ENCODE measurements at places on chromosomes 7 and 10.

DNA sequence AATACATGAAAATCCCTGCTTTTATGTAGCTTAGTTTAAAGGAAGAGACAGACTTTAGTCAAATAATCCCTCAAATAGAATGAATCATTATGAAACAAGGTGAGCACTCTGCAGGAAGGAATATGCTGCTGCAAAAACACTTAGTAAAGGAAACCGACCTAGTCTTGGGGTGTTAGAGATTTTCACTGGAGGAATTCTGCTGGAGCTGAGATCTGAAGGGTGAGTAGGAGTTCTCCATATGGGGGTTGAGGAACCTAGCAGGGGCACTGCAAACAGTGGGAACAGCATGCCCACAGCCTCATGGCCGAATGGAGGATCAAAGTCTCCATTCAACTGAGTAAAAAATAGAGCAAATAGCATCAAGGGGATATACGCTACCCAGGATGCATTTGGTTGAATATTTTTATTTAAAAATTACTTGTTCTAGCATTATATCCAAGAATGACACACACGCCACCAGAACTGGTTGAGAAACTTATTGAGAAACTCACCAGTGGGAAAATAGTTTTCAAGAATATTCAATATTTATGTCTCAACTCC lies 3.5 kb downstream of the ITIH2 start:
- no peak for DNase-seq

GRCh38 chr7:100367676-100368613 lies 5.3 kb upstream of the PILRA start:
- DNase-seq: no peak

- no peak for DNase-seq
These were observed 9.4 kb upstream of the CTTNBP2 start for GRCh38 chr7:117882594-117882993.

DNA sequence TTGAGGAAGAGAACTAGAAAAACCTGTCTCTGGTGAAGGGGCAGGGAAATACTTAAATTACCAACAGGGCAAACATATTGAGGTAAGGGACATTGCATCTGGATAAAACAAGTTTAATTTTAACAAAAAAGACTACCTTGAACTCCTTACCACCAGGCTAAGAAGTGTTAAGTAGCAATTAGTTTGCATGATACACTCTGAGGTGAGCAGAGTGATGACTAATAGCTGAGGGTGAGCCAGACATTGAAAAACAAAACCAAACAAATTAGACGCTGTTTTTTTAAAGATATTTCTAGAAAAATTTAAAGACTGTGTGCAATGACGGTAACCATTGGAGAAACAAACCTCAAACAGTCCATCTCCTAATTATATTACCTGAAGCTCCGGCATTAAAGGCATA lies 105.9 kb downstream of the ANKRD7 start:
- DNase-seq: no peak

DNA sequence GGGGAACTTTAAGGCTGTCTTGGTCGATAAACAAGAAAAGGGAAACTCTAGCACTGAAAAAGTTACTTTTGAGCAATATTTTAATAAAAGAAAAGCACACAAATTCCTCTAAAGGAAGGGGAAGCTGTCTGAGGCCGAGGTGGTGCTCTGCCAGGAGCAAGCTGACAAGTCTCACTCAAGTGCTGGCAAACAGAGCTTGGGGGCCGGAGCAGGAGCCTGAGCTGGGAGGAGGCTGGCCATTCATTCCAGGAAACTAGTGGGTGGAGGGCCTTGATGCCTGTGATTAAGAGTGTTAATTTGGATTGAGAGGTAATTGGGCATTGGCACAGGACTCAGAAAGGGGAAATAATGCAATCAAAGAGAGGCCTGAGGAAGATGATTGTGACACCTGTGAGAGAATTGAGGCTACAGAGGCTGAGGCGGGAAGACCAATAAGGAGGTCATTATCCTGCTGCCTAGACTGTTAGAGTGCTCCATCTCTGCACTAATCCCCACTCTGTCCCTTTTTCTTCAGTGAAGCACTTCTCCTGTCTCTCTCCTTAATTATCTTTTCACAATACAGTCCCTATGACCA lies 154.9 kb upstream of the COL1A2 start:
- no peak for DNase-seq

GRCh38 chr7:23284871-23285270 lies 14.3 kb upstream of the MALSU1 start:
- no peak for DNase-seq

DNA sequence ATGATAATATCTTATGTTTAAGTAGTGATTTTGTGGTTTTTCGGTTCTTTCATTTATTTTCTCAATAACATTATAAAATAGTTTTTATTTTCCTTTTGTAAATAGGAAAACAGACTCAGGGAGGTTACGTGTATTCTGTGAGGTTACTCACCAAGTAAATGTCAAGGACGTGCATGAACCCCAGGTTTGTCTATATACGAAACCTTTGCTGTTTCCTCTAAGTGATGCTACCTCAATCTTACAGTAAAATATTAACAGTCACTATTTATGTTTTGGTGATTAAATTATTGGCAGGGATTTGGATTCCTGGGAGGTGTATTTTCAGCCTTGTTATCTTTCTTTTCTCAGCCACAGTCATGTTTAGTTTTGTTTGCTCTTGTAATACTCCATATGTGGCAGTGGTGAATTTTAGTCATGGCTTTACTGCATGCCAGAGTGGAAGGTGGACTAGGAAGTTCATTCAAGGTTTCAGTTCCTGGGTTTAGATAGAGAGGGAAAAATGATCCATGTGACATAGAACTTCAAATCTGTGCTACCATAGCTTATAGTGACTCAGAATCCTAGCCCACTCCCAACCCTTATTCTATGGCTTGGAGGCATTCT lies 139.9 kb downstream of the ARL4A start:
- no peak for DNase-seq

GRCh38 chr10:77625379-77625778 lies 12.2 kb downstream of the KCNMA1 start:
- DNase-seq: no peak

DNA sequence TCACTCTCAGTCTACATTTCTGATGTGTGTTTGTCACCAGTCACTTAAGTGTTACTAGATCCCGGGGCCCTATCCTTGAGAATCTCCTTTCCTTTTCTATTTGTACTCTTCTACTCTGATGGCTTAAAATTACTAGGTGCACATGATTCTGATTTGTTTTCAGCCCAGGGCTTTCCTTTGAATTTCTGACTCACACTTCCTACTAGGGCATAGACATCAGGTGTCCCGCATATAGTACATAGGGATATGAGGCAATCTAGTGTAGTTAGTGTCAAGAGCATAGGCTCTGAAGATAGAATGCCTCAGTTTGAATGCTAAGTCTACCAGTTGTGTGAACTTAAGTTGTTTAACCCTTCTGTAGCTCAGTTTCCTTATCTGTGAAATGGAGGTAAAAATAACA lies 49.4 kb upstream of the LRRN3 start:
- no peak for DNase-seq

DNA sequence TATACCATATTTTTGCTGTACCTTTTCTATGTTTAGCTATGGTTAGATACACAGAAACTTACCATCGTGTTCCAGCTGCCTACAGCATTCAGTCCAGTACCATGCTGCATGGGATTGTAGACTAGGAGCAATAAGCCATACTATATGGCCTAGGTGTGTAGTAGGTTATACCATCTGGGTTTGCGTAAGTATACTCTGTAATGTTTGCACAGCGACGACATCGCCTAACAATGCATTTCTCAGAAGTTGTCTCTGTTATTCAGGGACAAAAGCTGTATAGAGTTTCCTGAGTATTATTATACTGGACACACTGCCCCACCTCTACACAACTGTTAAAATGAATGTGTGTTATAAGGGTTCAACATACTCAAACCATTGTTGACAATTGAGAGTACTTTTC lies 93.8 kb upstream of the MKI67 start:
- no peak for DNase-seq

GRCh38 chr7:55133630-55134358 lies 115.0 kb downstream of the EGFR start:
- DNase-seq: peak; percentile 81

- DNase-seq: peak; percentile 98
These were observed 342 bp upstream of the KLF6 start for GRCh38 chr10:3785251-3785850.

- DNase-seq: no peak
These were observed 64.4 kb upstream of the PLPP4 start for GRCh38 chr10:120392671-120393079.

- no peak for DNase-seq
These were observed 962.5 kb downstream of the CNTNAP2 start for GRCh38 chr7:147079083-147079482.

- no peak for DNase-seq
These were observed 1.2 kb downstream of the CFAP69 start for GRCh38 chr7:90246171-90246570.

DNA sequence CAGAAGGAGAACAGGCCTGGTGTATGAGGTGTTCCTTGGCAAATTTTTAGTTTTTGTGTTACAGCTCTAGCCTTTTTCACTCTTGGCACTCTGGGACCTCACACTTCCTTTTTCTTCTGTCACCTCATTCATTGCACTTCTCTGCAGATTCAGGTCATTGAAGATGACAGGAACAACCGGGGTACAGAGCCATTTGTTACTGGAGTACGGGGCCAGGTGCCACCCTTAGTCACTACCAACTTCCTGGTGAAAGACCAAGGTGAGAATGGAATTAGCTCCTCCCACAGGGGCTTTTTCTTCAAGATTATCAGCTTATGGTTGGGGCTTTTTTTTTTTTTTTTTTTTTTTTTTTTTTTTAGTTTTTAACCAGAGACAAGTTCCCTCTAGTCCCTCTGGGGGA lies 18.5 kb upstream of the CHCHD1 start:
- no peak for DNase-seq

DNA sequence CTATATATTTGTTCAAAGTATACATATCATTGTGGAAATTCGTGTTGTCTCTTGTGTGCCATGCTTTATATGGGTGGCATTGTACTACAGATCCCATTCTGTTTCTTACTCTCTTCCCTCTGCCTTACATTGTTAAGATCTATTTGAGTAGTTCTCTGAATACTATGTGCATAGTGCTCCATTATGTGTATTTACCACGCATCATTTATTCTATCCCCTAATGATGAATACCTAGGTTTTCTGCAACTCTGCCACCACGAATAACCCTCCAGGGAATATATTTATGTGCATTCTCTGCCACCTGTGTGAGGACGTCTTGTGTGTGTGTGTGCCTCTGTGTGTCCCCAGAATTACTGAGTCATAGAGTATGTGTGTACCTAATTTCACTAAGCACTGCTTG lies 431.2 kb upstream of the C7orf33 start:
- DNase-seq: no peak

DNA sequence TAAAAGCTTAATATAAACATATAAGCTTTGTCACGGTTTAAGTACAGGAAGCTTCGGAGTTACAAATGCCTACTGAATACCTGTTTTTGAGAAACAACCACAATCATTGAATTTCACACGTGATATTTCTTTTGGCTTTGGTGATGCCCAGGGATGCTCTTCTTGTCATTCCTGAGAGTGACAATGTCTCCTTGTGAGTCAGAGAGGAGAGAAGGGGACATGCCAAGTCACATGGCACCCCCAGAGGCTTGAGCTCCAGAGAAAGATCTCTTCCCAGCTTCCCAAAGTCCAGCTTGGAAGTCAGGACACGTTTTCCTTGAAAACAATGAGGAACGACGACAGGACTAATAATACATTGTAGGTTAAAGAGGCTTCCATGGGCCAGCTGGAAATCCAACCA lies 242.4 kb downstream of the ARHGAP21 start:
- DNase-seq: no peak

DNA sequence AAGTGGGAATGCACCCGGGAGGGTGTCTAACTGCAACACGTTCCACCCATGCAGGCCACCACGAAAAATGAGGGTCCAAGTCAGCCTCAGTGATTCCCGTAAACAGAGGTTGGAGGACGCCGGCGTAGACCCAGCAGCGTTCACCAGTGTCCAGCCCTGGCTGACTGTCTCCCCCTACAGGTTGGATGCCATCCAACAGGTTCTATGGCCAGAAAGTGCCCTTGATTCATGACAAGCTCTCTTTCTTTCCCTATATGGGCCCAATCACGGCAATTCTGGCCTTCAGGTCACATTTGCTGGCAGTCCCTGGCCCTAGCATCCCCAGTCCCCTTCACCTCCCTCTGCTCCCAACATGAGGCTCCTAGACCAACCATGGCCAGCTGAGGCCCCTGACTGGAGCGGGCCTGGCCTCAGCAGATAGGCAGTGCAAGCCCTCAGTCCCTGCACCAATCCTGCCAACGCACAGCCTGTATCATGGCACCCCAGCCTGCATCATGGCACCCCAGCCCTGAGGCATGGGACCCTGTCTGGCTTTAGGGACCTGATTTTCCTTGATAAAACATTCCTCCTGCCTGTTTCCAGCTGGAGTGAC lies 227.4 kb downstream of the GRID1 start:
- DNase-seq: no peak

DNA sequence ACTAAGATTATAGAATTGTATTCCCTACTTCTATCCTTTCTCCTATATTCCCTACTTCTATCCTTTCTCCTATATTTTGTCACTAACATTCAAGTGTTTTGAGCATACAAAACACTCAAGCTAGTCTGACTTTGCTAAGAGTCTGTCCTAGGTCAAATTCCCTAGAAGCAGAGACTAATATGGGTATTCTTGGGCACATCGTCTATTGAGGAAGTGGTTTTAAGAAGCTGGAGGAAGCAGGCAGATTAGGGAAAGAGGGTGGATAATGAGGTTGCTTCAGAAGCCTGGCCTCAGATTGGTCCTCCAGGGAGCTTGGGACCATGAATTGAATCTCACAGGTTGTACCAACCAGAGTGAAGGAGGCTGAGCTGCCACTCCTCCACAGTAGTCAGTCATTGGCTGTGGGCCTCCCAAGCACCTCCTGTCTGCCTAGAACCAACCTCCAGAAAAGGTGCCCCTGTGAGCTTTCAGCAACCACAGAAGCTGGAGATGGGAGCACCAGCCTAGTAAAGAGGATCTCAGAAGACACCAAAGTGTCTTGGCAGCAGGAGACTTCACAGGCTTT lies 295.9 kb upstream of the PHF14 start:
- no peak for DNase-seq

- no peak for DNase-seq
These were observed 1023.5 kb downstream of the TYW1 start for GRCh38 chr7:68020102-68020501.

DNA sequence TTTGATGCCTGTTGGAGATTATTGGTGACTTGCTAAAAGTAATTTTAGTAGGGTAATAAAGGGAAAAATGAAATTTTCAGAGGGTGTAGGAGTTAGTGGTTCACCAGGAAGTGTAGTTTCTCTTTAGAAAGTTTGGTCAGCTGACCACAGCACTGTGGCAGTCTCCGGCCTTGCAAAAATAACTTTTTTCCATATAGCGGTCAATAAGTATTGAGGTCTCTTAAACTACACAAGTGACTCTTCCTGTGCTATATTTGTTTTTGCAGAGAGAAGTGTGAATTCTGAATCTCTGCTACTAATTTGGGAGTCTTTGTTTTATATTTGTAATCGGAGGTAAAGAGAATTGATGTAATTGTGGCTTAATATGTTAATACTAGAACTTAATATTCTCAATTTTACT lies 24.3 kb downstream of the PTPN12 start:
- DNase-seq: no peak

GRCh38 chr7:95718577-95719410 lies 53.6 kb upstream of the DYNC1I1 start:
- no peak for DNase-seq
